ENCODE measurements at places on chromosomes 12 and 14. TPM values are rescaled to one million over a fixed set of nuclear protein-coding genes. Genes with fewer than 3 reads are reported as not detected.

Gene BCL7A
- total RNA-seq = 1.1 TPM

Gene ZNF384
- 80.6 TPM for total RNA-seq

Gene BDKRB2
- not detected for total RNA-seq

Gene OASL
- total RNA-seq = 4.0 TPM

Gene PDZRN4
- total RNA-seq = not detected

Gene PLEK2
- total RNA-seq = 6.8 TPM

Gene IFNG-AS1
- not detected for total RNA-seq

Gene GZMB
- 1,422 TPM for total RNA-seq

Gene TUBA1C
- total RNA-seq = 277 TPM

Gene FGF6
- not detected for total RNA-seq

Gene RNU7-1
- not detected for total RNA-seq

Gene C12orf43
- 26.8 TPM for total RNA-seq

Gene FOXG1
- total RNA-seq = not detected

Gene GPR84
- total RNA-seq = 0.24 TPM

Gene WSCD2
- total RNA-seq = not detected

Gene GLT1D1
- total RNA-seq = not detected

Gene KLRK1
- 0.24 TPM for total RNA-seq

Gene GUCY2C
- not detected for total RNA-seq

Gene DEPDC4
- total RNA-seq = 2.4 TPM

Gene PAX9
- total RNA-seq = not detected

Gene OR6C75
- not detected for total RNA-seq

Gene TMEM106C
- total RNA-seq = 207 TPM

Gene FAM186B
- total RNA-seq = not detected

Gene NEDD8
- total RNA-seq = 128 TPM

Gene OR6S1
- not detected for total RNA-seq

Gene UNC79
- total RNA-seq = not detected

Gene RD3L
- total RNA-seq = not detected

Gene KRT86
- 0.56 TPM for total RNA-seq

Gene TMCC3
- total RNA-seq = 1.0 TPM

Gene SCN8A
- 1.2 TPM for total RNA-seq

Gene COL2A1
- total RNA-seq = not detected

Gene TESPA1
- total RNA-seq = 91.7 TPM

Gene TAS2R10
- 0.48 TPM for total RNA-seq

Gene PYGL
- total RNA-seq = 0.26 TPM

Gene MSI1
- total RNA-seq = 0.24 TPM

Gene TROAP
- 53.9 TPM for total RNA-seq

Gene RNU4-1
- 2,108 TPM for total RNA-seq
